Right renal pelvis (tissue), 4 donors: ENCODE measurements at places on chromosomes 16 and 17.

GRCh38 chr17:79353548-79353947 is 257.3 kb downstream of the RBFOX3 start:
- no peak for DNase-seq

GRCh38 chr17:28334171-28334570 is 1.1 kb downstream of the IFT20 start:
- DNase-seq, result no peak

DNA sequence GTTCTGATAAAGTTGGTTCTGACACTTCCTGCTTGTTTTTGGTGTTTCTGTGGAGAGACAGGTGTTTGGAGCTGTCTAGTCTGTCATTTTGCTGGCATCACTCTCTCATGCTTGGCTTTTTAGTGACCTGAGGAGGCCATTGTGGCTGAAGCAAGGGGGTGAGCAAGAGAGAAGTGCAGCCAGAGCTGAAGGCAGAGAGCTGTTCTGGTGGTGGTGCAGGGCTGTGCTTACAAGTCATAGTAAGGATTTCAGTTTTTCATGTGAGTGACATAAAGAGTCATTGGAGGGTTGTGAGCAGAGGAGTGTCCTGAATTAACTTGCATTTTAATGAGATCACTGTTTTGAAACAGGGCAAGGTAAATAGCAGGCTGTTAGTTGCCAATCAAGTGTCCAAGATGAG is 97.5 kb downstream of the CHD9 start:
- no peak for DNase-seq

DNA sequence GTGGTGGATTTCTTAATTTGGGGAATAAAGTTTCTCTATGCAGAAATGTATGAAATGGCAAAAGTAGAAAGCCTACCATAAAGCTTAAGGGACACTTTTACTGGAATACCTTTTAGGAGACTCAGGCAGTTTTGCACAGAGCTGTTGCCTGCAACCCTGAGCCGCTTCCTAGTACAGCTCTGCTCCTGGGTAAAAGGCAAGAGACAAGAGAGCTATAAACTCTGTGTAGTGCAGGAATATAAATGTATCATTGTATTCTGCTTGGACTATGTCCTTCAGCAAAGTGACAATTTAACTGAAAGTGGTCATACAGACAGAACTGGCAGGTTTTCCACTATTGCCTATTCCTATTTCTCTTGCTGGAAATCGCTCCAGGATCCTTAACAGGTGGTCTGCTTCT is 65.3 kb upstream of the MYOCD start:
- DNase-seq, result no peak

- DNase-seq, result no peak
Measured at GRCh38 chr17:50790618-50791017, 23.3 kb upstream of the ANKRD40CL start.

GRCh38 chr16:7976563-7976962 is 613.7 kb downstream of the TMEM114 start:
- DNase-seq, result no peak

GRCh38 chr16:78209951-78210661 is 110.7 kb downstream of the WWOX start:
- no peak for DNase-seq

DNA sequence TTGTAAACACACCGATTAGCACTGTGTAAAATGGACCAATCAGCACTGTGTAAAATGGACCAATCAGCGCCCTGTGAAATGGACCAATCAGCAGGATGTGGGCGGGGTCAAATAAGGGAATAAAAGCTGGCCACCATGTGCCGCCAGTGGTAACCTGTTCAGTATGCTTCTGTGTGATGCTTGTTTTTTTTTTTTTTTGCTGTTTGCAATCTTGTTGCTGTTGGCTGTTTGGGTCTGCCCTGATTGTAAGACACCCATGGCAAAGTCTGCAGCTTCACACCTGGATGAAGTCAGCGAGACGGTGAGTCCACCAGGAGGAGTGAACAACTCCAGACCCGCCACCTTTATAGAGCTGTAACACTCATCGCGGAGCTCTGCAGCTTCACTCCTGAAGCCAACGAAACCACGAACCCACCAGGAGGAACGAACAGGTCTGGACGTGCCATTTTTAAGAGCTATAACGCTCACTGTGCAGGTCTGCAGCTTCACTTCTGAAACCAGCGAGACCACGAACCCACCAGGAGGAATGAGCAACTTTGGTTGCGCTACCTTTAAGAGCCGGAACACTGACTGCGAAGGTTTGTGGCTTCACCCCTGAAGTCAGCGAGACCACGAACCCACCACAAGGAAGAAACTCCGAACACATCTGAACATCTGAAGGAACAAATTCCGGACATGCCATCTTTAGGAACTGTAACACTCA is 85.0 kb upstream of the MED9 start:
- DNase-seq, result no peak

- no peak for DNase-seq
Measured at GRCh38 chr16:68041783-68042182, 18.7 kb downstream of the DUS2 start.

GRCh38 chr17:6485646-6486412 is 41.6 kb downstream of the PIMREG start:
- no peak for DNase-seq

GRCh38 chr16:26169473-26169872 is 477.7 kb downstream of the HS3ST4 start:
- DNase-seq, result no peak

- no peak for DNase-seq
Measured at GRCh38 chr16:35733971-35734702, 2274.7 kb downstream of the TP53TG3F start.

DNA sequence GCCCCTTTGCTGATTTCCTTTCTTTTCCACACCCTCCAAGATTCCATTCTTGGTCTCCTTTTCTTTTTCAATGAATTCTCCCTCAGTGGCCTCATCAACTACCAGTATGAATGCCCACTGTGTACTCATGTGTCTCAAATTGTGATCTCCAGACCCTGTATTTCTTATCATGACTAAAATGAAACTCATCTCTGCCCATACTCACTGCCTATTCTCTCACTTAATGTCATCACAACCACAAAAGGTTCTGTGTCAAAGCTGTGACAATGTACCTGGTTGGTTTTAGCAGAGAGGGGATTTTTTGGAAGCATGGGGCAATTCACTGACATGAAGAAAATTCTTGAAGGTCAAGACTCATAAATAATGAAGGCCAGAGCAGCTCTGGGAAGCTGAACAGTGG is 11.5 kb upstream of the TBX4 start:
- DNase-seq, result no peak

GRCh38 chr17:58529275-58529674 is 14.8 kb upstream of the MTMR4 start:
- DNase-seq, result no peak

- no peak for DNase-seq
Measured at GRCh38 chr16:84281074-84281473, 13.6 kb upstream of the WFDC1 start.

GRCh38 chr17:54947396-54947795 is 21.1 kb downstream of the COX11 start:
- no peak for DNase-seq

DNA sequence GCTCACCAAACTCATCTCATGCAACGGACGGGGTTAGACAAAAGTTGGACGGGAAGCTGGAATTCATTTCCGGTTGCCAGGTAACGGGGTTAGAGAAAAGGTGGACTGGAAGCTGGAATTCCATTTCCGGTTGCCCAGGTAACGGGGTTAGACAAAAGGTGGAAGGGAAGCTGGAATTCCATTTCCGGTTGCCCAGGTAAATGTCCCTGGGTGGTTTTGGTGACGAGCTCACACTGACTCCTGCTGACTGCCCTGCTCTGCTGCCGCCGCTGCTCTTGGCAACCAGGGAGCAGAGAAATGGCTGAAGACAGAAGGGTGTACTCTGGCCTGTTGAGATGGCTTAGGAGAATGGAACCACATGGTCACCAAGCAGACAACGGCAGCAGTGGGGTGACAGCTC is 170.3 kb upstream of the RPH3AL start:
- no peak for DNase-seq

GRCh38 chr16:85536073-85536410 is 77.1 kb upstream of the GSE1 start:
- DNase-seq, result no peak

- no peak for DNase-seq
Measured at GRCh38 chr16:70758786-70759185, 42.2 kb downstream of the VAC14 start.

- DNase-seq, result no peak
Measured at GRCh38 chr16:21167360-21167759, 8.9 kb downstream of the LDAF1 start.

DNA sequence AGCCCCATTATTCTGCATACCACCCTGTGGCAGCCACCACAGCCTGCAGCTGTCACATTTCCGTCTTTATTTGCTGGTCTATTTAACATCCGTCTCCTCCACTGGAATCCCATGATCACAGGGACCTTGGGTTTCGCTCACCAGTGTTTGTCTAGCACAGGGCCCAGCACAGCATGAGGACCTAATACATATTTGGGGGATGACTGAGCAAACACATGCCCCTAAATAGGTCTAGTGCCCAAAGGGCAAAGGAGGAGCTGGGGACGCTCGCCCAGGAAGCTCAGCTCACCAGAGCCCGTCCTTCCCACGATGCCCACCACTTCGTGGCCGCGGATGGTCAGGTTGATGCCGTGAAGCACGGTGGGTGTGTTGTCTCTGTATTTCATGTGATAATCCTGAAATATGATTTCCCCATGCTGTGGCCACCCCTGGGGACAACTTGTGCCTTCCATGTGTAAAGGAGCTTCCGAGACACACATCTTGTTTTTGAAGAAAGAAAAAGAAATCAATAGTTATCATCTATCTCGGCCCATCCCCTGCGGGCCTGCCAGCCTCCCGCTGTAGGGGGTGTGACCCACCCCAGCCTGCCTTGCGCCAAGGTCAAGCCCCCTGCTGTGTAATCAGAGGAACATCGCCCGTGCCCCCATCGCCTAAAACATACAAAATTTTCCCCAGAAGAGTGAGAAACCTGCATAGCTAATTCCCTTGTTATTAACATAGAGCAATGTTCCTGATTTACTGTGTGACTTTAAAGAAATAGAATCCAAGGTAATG is 21.0 kb upstream of the ABCC12 start:
- no peak for DNase-seq

DNA sequence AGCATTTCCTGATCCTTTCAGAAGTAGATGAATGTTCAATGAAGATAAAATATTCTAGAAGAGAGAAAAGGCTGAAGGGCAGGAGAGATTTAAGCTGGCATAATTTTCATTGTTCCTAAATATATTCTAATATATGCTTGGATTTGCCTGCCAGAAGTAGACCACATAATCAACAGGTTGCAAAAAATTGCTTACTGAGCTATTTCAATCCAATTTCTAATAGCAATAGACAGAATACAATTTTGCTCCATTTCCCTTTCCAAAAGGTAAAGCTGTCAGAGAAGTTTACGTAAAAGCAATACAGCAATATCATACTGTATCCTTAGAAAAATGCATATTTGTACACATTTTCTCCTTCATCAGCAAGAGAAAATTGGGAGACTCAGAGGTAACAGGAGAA is 237.3 kb downstream of the PMP22 start:
- DNase-seq, result no peak

GRCh38 chr16:10763456-10763855 is 19.8 kb downstream of the NUBP1 start:
- DNase-seq, result no peak

- DNase-seq, result no peak
Measured at GRCh38 chr16:71402007-71402406, 39.8 kb downstream of the TLE7 start.

DNA sequence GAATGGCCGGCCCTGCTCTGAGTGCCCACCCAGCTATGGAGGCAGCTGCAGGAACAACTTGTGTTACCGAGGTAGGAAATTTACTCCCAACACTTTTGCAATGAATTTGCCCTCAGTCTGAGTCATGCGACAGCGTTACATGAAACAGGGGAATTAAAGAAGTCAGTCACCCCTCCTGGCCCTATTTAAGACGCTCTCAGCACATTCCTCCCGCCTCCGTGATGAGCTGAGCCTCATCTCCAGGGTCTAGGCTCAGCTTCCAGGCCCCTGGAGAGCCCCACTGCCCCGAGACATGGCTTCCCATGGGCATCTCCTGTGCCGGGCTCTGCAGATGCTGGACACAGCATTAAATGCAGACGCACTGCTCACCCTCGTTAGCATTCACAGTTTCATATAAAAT is 35.0 kb downstream of the CRISPLD2 start:
- no peak for DNase-seq

- DNase-seq, result no peak
Measured at GRCh38 chr17:81460856-81461460, 51.6 kb downstream of the ACTG1 start.

DNA sequence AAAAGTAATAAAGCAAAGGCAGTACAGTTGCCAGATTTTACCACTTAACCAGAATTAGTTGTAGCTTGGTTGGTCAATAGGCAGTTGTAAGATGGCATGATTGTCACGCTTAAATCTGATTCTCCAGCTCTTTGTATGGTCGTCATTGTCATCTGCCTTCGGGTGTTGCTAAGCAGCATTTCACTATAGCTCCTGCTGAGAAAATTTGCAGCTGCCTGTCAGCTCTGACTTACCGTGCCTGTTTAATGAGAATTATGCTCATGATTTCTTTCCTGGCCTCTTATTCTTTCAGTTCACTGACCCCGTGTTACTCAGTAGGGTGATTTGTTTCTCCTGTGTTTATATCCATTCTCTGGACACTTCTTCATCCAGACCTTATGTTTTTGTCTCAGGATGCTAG is 66.7 kb downstream of the TANGO6 start:
- DNase-seq, result no peak

DNA sequence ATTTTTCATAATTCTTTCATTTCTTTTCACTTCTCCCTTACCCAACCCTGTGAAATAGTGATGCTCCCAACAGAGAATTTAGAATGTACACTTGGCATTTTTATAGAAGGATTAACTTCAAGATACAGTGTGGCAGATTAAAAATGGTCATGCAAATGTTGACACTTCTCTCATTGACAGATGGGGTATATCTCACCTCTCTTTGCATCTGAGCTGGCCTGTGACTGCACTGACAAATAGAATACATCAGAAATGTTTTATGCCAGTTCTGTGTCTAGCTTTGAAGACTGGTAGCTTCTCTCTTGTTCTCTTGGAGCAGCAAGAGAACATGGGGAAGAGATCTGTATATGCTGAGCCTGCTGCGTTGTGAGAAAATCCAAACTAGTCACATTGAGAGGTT is 949.6 kb downstream of the CDH11 start:
- DNase-seq, result no peak

- DNase-seq, result no peak
Measured at GRCh38 chr16:72626623-72627022, 421.3 kb downstream of the ZFHX3 start.

GRCh38 chr16:88288303-88288702 is 94.5 kb upstream of the ZNF469 start:
- no peak for DNase-seq

- DNase-seq, result no peak
Measured at GRCh38 chr16:48113471-48113870, 42.3 kb downstream of the ABCC12 start.
